ENCODE measurements at places on chromosomes 7 and 10. TPM values are rescaled to one million over a fixed set of nuclear protein-coding genes. Genes with fewer than 3 reads are reported as not detected.

MEIG1 gene
- not detected for total RNA-seq

TMEM26 gene
- not detected for total RNA-seq

GPR22 gene
- not detected for total RNA-seq

NME8 gene
- total RNA-seq = not detected

INHBA gene
- not detected for total RNA-seq

NEUROG3 gene
- 0.99 TPM for total RNA-seq

GRCh38 chr7:138164804-138165203 lies 88.5 kb downstream of the AKR1D1 start:
- DNase-seq = no peak

GRCh38 chr7:133668296-133669060 lies 415.6 kb downstream of the EXOC4 start:
- DNase-seq = no peak

DNA sequence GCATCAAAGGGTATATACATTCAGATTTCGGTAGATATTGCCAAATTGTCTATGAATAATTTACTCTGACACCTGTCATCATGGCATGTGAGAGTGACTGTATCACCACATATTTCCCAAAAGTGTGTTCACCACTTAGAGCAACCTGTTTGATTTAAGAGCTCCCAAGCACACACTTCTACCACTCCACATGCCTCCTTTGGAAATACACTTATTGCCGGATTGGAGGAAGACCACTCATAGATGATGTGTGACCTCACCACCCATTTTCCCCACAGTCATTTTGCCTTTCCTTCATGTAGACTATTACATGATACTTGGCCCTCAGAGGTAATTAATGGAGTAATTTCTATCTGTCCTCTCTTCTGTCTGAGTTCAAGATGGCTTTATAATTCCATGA lies 75.5 kb downstream of the SLC16A9 start:
- no peak for DNase-seq

GRCh38 chr7:108171164-108171563 lies 41.0 kb upstream of the LAMB4 start:
- no peak for DNase-seq

GRCh38 chr10:6999232-6999925 lies 411.5 kb downstream of the SFMBT2 start:
- no peak for DNase-seq

Measured in HT-29 (cell line).